ENCODE measurements at places on chromosomes 4 and X.

GRCh38 chr4:127604949-127605709, 27.6 kb upstream of the INTU start:
- DNase-seq = no peak

GRCh38 chr4:57774171-57774570, 664.0 kb upstream of the IGFBP7 start:
- DNase-seq = no peak

GRCh38 chrX:20130357-20130756, 11.3 kb downstream of the EIF1AX start:
- no peak for DNase-seq

DNA sequence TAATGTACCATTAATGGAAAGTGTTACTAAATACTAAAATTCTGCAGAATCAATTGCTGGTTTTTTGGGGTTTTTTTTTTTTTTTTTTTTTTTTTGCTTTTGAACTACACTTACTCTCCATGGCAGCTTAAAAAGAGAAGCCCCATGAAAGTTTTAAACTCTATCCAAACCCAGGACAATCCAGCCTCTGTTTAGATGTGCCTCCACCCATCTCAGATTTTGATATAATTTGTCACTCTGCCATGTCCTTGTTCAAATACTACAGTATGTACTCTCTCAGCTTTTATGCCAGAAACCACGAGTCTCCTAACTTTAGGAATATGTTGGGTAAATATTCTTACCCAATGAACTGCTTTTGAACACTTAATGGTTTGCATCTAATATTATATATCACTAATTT, 84.2 kb downstream of the COL25A1 start:
- no peak for DNase-seq

GRCh38 chr4:184416913-184417734, 57.2 kb downstream of the IRF2 start:
- peak; percentile 19 for DNase-seq

GRCh38 chr4:142551517-142552305, 294.4 kb downstream of the INPP4B start:
- DNase-seq = no peak

DNA sequence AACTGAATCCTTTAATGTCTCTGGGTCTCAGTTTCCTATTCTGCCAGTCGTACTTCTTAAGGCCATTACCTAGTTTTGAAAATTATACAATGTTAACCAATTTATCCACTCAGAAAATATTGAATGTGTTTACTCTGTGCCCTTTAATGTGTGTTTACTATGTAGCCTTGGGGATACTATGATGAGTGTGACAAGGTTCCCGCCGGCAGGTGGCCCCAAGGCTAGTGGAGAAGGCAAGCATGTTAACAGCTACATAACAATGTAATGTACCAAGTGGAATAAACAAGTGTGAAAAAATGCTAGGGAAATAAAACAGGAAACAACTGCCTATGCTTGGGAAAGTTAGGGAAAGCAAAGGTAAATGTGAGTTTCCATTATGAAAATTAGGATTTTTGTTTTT, 187.3 kb upstream of the MBNL3 start:
- no peak for DNase-seq

GRCh38 chrX:44731160-44731559, 112.7 kb upstream of the DUSP21 start:
- no peak for DNase-seq

GRCh38 chr4:123696687-123697086, 300.1 kb downstream of the SPRY1 start:
- no peak for DNase-seq

GRCh38 chrX:40154250-40154852, 56.6 kb upstream of the BCOR start:
- no peak for DNase-seq
